ENCODE measurements at places on chromosomes 4 and X.

DNA sequence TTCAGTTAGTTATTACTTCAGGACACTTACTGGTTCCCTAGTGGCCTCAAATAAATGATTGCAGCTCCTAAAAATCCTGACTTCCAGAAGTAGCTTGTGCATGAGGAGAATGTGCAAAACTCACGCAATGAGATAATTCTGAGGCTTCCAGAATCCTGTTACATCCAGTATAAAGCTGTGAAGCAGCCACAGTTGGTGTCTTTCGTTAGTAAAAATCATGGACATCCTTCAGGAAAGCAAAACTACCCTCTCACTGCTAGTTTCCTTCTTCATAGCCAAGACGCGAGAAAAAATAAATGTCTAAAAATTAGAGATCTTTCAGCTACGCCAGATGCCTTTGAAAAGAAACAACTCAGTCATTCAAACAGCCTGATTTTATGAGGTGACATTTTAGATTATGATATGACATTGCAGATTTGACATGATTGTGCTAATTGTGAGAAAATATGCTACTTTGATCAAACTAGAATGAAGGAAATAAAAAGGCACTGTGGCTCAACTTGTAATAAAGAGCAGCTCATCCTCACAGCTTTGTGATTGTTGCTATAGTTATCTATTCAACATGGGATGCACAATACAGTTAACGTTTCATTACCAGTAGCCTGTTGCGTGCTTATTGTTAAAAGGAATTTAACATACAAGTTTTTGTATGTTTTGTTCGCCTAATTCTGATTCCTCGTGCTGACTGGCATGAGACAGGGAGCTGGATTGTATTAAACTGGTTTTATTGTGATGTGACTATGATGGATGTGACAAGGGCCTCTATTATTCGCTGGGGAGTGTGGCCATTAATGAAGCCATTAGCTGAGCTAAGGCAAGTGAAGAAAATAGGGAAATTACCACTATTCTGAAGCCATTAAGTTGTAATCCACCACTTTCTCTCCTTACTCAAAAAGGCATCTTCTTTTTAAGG lies 40.5 kb downstream of the AFF2 start:
- DNase-seq, result no peak

GRCh38 chr4:143109376-143109775 lies 75.3 kb upstream of the USP38 start:
- no peak for DNase-seq

- no peak for DNase-seq
These were observed 2.6 kb upstream of the DOCK11 start for GRCh38 chrX:118493016-118493415.

DNA sequence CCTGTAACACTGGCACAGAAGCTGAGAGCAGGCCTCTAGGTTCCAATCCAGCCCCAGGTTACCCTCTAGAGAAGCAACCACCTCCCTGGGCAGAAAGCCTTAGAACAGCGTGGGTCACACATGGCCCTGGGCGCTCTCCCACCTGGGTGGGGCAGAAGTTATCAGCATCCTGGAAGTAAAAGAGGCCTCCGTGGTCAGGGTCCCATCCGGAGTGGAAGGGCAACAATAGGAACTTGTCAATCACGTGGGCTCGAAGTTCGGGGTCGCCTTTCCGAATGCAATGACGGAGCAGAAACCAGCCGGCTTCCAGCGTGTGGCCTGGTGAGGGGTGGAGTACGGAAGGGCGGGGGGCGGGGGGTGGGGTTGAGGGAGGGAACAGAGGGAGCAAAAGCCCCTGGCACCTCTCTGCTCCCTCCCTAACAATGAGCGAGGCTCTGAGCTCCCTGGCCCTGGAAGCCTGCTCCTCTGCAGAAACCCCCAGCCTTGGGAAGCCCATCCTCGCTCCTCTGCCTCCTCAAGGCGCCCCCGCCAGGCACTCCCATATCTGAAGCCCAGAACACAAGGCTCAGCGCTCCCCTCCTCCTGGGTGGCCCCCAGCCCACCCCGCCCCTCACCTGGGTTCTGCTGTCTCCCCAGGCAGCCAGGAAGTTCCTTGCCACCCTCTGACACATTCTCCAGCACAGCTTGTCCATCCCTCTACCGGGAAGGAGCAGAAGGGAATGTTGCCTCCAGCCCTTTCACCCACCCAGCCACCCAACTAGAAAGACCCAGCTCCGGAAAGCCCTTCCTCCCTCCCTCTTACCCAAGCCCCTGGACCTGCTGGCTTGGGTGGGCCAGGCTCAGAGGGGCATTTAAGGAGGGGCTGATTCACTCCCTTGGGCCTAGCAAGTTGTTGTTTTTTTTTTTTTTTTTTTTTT lies 2.8 kb downstream of the RENBP start:
- DNase-seq, result no peak

DNA sequence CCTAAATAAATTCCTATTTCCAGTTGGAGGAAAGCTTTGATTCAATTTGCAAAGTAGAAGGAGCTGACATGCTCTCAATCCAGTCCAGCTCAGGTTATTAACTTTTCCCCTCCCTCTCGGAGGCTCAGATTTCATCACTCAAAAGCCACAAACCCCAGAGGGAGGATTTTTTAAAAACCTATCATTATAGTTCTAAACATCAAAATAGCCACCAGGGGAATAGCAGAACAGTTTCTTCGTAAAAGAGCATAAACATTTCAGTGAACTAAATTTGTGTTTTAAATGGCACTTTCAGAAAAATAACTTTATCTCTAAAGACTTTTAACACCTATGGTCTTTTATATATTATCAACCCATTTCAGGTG lies 8.8 kb downstream of the GPRIN3 start:
- peak; percentile 10 for DNase-seq

DNA sequence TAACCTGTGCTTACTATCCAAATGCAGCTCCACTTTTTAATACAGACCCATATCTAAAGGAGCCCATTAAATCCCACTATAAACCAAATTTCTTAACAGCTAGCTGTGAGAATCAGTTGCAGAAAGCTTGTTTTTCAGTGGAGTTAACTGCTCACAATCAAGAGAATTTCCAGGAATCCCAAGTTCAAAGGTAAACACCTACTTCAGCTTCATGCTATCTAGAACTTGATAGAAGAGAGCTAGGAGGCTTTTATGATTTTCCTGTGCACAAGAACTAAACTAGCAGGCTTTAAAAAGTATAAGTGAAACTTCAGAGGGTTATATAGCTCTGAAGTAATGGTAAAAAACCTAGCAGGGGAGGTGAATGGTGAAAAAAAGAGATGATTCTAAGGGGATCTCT lies 96.2 kb upstream of the PABPC4L start:
- no peak for DNase-seq

DNA sequence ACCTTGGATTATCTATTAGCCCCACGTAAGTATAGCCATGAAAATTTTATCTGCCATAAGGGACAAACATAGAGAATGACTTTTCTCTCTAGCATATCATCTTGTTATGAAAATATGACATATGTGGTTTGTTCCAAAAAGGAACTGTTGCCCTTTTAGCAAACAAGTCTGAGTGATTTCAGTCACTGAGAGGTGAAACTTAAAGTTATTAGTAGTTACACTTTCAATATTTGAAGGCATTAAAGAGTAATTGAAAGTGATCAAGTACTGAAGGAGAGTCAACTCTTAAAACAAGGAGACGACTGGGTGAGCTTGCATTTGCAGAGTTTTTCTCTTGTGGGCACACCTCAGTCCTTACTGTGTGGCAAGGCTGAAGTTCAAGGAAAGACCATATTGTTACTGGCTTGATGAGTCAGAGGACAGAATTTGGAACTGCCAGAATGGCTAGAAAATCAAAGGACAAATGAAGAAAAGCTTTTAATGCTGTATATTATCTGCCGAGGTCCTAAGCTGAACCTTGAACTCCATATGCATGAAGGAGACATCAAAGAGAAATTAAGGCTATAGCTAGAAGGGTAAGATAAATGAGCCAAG lies 205.1 kb upstream of the EMCN start:
- DNase-seq, result no peak
